T-helper 9 cell (primary cell): ENCODE measurements at places on chromosomes 7 and 10.

DNA sequence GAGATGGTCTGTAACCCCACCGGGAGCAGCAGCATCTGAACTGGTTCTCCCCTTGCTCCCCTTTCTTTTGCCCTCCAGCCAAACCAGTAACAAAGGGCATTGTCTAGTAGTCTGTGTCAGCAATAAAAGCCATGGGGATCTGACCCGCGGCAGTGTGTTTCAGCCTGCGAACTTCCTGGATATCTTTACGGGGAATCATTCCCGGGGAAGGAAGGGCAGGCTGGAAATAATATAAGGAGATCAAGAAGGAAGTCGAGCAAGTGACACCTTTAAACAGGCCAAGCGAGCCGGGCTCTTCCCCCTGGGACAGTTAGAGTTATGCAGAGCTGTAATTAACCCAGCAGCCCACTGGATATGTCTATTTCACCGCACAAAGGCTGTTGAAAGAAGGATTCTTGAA, 661.2 kb upstream of the GALNT17 start:
- DNase-seq: no peak

DNA sequence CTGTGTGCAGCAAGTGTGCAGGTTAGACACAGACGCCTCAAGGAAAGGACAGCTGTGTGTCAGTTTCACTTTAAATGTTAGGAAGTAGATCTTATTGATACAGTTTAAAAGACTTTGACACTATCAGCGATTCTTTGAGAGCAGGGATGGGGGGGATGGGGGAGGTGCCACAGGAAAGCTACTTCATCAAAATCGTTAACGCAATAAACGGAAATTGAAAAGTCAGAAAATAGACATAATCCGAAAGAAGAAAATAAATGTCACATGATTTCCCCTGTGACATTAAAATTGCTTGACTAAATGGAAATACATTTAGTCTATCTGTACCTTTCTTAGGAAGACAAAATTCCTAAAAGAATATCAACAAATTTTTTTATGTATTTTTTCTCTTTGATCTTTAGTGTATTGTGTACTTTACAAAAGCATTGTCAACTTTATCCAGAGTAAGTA, 476 bp upstream of the ZNF33B start:
- no peak for DNase-seq

- DNase-seq: no peak
Measured at GRCh38 chr10:118496525-118496924, 98.9 kb downstream of the PRLHR start.

DNA sequence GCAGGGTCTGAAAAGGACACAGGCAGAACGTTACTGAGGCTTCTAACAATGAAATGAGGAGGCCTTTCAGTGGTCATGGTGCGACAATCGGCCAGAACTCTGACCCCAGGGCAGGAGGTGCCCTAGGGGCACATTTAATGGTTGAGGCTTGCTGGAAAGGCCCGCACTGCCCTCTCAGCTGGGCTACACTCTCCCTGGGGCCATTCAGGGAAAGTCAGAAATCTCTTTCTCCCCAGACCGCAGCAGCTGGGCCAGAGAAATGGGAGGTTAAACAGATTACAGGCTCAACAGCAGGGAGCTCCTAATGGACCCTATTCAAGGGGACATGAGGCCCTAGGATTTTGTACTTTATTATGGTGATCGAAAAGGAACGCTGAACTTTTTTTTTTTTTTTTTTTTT, 85.6 kb upstream of the FGFR2 start:
- DNase-seq: no peak
